ENCODE measurements at places on chromosomes 3 and 15.

GRCh38 chr15:36886191-36886590, 214.2 kb downstream of the MEIS2 start:
- DNase-seq, result no peak

DNA sequence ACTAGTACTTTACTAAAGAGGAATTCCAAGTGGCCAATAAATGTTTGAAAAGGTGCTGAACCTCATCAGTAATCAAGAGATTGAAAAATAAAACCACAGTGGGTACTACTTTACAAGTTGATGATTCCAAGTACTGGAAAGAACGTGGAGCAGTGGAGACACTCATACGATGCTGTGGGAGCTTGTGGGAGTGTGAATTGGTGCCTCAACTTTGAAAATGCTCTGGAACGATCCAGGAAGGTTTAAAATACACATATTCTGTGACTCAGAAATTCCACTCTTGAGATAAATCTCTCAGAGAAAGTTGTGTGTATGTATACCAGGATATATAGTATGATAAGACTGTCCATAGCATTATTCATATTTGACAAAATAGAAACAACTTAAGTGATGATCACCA, 9.3 kb downstream of the LRCH3 start:
- DNase-seq, result peak; percentile 42

DNA sequence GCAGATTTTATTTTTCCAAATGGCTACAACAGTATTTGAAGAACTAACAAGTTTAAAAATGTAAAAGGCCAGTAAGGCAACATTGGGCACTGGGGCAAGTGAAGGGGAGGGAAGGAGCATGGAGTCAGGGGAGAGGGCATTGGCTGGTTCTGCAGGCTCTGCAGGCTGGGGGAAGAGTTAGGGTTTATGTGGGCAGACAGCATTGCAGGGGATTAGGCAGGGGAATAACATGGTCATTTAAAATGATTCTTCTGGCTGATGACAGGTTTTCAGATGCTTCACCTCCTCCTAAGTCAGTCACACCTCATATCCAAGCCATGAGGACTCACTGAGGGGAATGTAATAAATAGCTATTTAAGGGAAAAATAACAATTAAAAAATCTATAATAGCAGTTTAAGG, 52.6 kb downstream of the BTD start:
- DNase-seq, result no peak

DNA sequence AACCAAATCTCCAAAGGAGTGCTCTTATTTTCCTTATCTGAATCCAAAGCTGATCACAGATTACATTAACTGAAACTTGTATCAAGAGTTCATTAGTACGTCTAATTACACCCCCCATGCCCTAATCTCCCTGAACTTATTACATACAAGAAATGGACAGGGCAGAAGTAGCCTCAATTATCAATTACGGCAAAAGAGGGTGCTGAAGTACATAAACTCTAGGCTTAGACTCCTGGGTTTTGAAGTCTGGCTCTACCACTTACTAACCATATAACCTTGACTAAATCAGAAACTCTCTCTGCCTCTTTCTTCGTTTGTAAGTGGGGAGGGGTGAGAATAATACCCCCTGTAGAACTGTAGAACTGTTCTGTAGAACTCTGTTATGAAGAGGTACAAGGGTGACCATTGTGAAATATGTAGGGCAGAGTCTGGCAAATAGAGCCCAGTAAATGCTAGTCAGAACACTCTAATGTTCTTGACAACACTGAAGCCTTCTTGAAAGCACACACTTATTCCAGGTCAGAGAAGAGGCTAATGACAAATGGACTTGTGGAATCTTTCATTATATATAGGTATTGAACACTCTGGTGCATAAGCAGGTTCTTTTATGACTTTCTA, 19.6 kb upstream of the OR5K4 start:
- no peak for DNase-seq

- DNase-seq, result no peak
These were observed 31.6 kb downstream of the SLC24A1 start for GRCh38 chr15:65653341-65653740.

DNA sequence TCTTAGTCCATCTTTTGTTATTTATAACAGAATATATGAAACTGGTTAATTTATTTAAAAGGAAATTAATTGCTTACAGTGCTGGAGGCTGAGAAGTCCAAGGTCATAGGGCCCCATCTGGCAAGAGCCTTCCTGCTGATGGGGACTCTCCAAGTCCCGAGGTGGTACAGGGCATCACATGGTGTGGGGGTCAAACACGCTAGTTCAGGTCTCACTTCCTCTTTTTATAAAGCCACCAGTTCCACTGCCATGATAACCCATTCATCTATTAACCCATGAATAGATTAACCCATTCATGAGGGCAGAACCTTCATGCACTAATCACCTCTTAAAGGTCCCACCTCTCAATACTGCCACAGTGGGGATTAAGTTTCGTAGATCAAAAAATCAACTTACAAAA, 659.3 kb downstream of the NAALADL2 start:
- DNase-seq, result no peak

GRCh38 chr15:25061808-25062550, 107.2 kb downstream of the SNRPN start:
- no peak for DNase-seq

- DNase-seq, result no peak
These were observed 345.0 kb downstream of the ZNF385D start for GRCh38 chr3:21405671-21406667.

DNA sequence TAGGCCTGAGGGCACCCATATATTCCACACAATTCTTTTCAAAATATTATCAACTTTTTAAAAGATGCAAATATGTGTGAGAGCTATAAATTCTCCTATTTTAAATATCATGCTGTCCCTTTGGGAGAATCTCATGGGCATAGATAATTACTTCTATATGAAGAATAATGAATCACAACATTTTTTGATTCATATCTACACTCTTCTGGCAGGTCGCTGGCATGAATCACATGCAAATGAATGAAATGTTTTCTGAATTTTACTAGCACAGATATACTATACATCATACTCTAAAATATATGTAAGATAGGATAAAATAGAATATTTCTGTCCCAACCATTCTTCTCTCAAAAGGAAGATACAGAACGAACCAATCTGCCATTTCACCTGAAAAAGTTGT, 277.7 kb upstream of the KCNH8 start:
- no peak for DNase-seq

- no peak for DNase-seq
These were observed 226.1 kb downstream of the PLCL2 start for GRCh38 chr3:17110660-17111396.

DNA sequence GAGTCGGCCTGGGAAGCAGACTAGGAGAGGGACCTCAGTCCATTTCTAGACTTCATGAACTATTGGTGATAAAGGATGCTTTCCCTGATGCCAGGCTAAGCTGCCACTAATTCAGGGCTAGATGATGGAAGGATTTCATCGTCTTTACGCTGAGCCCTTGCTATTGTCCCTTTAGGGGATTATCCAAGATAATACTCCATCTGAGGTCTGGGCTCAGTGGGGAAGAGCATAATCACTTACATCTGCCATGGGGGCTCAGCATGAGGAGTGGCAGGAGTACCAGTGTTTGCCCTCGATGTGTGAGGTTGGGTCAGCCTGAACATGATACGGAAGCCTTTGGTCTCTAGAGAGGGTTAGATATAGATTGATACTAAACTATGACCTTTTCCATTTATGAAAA, 47.3 kb downstream of the PTPRG start:
- DNase-seq, result no peak

DNA sequence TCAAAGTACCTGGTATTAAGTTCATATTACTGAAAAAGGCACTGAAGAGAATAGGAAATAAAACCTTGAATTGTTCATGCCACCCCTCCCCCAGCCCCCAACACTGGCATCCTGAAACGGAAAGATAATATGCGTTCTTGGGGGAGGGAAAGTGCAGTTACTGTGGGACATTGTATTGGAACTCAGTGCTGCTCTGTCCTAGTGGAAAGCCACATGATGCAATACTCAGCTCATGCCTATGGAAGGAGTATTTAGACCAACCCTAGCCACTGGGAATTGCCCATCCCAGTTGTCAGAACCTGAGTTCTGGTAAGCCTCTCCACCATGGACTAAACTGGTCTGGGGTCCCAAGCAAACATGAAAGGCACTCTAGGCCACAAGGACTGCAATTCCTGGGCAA, 680.8 kb upstream of the BCHE start:
- DNase-seq, result no peak
